ENCODE measurements at places on chromosomes 2 and 18.

DNA sequence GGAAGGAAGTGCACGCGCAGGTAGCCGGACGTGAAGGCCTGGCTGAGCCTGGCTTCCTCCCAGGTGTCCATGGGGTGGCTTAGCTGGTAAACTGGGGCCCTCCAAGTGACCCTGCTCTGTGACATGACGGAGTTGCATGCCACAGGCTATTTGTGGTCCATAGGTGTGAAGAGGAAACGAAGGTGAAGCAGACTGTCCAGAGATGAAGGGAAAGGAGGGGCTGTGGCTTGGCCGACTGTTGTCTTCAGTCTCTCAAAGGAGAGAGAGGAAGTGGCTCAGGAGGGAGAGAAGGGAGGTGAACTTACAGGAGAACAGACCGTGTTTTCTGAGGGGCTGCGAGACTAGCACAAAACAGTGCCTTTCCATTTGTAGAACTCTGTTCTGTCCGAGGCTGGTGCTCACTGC lies 19.3 kb downstream of the INPP5D start:
- no peak for DNase-seq

- DNase-seq: no peak
These were observed 72.2 kb downstream of the MAP2 start for GRCh38 chr2:209495855-209496585.

- no peak for DNase-seq
These were observed 151.4 kb downstream of the HNMT start for GRCh38 chr2:138115666-138116065.

GRCh38 chr2:141381946-141382345 lies 748.9 kb downstream of the LRP1B start:
- DNase-seq: no peak

DNA sequence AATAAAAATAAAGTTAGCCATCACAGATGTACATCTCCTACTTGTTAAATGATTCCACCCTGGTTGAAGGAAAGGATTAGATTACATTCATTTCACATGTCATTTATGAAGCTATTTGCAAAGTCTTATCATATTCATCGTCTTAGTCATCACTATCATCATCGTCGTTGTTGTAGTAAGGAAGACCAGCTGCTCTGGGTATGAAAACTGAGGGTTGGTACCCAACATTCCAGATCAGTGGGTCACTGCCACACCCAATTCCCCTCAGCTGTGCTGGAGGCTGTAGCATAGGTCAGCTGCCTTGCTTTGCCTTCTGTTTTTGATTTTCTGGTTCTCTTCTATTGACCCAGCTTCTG lies 20.9 kb upstream of the CCBE1 start:
- DNase-seq: no peak

GRCh38 chr2:162198239-162198638 lies 45.0 kb downstream of the FAP start:
- DNase-seq: no peak

DNA sequence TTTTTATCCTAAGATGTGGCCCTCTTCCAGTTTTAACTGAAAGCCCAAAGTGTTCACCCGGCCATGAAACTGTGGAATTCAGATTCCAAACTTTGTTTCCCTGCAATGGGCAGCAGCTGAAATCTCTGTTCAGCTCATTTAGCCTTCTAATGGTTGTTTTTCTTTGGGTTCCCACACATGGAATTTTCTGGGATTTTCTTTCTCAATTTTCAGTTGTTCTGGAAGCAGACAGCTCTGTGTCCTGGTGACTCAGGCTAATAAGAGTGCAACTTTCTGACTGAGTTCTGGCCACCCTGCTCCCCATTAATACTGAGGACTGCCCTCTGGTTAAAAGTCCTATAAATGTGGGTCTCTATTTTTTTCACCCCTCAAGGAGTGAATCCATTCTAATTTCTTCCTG lies 78.5 kb downstream of the PMS1 start:
- no peak for DNase-seq

DNA sequence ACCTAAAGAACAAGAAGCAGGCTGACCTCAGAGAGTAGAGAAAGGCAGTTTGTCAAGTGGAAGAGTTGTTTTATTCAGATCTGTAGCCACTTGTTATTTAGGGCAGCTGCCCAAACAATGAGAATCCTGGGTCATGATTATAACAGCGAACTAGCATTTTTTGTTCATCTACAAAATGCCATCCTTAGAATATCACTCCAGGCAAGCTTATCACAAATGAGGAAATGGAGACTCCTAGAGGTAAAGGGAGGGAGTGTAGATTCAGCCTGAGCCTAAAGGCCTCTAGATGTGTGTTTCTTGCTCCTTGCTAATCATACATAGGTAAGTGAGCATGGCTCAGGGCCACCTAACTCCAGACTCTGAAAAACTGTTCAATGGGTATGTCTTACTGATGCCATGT lies 126.1 kb downstream of the HNMT start:
- DNase-seq: no peak

GRCh38 chr2:42127425-42128424 lies 41.4 kb upstream of the EML4 start:
- peak; percentile 24 for DNase-seq

- no peak for DNase-seq
These were observed 91.2 kb downstream of the NEDD4L start for GRCh38 chr18:58135183-58135641.

DNA sequence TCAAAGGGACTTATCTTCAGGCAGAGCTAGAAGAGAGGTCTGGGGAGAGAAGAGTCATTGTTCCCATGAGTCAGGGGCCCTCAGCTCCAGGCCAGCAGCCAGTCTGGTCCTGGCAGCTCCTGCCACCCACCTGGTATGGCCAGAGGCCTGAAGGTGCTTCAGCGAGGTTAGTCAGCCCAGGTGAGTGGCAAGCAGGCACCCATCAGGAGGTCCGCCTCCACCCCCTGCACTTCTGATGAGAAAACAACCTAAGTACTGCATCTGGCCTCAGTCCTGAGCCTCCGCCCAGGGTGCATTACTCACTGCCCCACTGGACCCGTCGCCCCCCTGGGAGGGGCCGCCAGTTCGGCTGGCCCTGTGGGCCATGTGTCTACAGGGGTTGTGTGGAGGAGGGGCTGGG lies 130.2 kb downstream of the INHBB start:
- DNase-seq: no peak

DNA sequence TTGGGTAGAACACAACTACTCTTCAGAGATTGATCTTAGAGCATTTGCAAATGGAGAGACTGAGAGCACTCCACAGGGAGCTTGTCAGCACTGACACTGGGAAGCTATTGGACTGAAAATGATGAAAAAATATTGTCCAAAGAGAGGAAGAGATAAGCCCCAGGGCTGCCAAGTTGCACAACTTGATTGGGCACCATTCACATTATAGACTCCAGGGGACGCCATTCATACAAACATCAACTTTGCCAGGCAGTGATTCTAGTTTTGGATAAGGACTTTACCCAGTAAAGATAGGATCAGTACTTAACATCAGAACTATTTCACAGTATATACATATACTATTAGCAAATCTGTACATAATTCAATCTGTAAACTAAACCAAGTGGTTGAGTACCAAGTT lies 79.6 kb upstream of the MYCN start:
- DNase-seq: no peak

DNA sequence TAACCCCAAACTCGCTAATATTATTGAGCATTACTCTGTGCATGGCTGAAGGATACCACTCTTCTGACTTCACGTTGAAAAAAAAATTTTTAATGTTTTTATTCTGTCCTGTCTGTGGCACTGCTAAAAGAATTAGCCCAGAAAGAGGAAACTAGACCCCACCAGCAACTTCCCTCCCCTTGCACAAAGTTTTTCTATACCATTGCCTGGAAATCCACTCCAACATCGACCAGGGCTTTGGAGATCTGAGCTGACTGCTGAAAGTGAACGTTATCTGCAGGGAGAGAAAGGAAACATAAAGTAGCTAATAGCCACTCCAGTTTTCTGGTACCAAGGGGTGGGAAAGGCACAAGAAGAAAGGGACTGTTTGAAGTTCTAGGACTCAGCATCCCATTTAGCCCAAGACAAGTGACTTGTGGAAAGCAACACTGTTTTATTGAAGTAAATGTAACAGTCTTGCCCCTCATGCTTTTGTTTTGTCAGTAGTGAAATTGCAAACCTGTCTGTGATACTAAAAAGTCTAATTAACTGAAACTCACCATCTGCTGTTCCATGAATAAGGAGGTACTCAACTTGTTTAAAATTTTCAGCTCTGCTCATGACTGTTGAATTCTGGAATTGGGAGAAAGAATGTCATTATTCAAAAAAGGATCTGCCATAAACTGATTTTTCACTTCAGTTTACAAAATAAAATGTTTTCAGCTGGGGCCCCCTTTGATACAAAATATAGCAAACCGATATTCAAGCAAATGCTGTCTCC lies 79.1 kb downstream of the DPP4 start:
- DNase-seq: no peak

DNA sequence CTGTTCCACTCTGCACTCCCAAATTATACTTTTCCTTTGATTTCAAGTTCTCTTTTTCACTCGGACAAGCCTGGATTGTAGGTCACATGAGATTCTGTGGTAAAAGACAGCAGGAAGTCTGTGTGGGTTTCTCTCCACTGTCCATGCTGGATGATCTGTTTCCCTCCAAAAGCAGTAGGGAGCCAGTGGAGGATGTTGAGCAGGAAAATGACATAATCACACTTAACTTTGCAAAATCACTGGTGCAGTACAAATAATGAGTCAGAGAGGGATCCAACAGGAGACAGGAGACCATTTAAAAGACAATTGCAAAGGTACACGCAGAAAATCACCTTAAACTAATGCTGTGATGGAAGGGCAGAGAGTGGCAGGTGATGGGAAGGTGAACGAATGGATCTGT lies 301.3 kb downstream of the ZNF407 start:
- DNase-seq: no peak

- no peak for DNase-seq
These were observed 12.6 kb upstream of the TTC32 start for GRCh38 chr2:19914266-19914975.

- DNase-seq: peak; percentile 5
These were observed 29.2 kb downstream of the SLC66A2 start for GRCh38 chr18:79921984-79922965.

DNA sequence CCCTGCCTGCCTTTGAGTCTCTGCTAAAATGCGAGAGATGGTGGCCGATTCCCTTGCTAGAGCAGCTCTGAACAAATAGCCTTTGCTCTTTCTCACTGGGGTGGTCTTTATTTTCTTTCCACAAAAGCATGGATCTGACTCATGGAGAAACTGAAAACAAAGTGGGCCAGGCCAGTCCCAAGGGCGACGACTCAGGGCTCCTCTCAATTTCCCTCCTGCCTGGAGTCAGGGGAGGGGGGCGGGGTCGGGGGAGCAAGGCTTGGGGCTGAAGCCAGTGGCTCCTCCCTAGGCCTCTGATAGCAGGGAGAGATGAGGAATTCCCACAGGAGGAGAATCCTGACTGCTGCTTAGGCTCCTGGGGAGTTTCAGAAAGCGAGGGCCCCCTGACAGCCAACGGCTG lies 17.1 kb upstream of the IL1R2 start:
- DNase-seq: no peak

GRCh38 chr18:22765896-22766295 lies 167.2 kb upstream of the RBBP8 start:
- peak; percentile 23 for DNase-seq

- DNase-seq: no peak
These were observed 487.9 kb downstream of the STK39 start for GRCh38 chr2:167759531-167759930.

DNA sequence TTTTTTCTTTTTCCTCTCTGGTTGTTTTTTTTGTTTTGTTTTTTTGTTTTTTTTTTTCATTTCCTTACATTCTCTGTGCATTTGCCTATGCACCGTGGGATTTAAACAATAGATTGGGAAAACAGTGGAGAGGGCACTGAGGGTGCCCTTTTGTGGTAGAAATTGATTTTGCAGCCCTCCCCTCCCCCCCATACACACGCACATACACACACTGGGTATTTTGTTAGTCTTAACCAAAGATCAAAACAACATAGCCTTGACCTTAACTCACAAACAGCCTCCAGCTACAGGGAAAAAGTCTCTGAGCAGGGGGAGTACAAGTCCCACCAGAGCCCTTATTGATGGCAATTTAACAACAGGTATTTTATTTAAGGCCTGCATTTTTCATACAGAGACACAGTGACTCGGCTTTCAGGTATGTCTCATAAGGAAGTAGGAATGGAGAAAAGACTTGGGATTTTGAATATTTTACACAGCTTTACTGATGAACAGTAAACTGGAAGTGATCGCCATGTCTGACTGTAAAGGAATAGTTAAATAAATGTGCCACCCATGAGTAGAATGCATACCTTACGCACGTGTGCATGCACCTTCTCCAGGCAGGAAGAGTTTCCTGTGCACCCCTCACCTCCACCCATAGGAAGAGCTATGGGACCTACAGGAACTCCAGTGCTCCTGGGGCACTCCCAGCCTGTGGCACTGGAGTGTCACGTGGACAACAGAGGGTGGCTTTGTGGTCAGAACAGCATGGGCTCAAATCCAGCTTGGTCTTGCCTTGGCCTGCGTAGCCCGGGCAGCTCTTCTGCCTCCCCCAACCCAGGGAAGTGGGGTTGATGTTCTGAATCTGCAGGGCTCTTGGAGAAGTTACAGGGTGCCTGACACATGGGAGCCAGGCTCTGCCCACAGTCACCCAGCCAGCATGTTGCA lies 266.4 kb downstream of the ANAPC1 start:
- no peak for DNase-seq

- no peak for DNase-seq
These were observed 16.8 kb downstream of the SERPINB10 start for GRCh38 chr18:63924551-63924950.

All from WERI-Rb-1 (cell line).